NCI-H774 (cell line): ENCODE measurements at places on chromosomes 11 and 22.

DNA sequence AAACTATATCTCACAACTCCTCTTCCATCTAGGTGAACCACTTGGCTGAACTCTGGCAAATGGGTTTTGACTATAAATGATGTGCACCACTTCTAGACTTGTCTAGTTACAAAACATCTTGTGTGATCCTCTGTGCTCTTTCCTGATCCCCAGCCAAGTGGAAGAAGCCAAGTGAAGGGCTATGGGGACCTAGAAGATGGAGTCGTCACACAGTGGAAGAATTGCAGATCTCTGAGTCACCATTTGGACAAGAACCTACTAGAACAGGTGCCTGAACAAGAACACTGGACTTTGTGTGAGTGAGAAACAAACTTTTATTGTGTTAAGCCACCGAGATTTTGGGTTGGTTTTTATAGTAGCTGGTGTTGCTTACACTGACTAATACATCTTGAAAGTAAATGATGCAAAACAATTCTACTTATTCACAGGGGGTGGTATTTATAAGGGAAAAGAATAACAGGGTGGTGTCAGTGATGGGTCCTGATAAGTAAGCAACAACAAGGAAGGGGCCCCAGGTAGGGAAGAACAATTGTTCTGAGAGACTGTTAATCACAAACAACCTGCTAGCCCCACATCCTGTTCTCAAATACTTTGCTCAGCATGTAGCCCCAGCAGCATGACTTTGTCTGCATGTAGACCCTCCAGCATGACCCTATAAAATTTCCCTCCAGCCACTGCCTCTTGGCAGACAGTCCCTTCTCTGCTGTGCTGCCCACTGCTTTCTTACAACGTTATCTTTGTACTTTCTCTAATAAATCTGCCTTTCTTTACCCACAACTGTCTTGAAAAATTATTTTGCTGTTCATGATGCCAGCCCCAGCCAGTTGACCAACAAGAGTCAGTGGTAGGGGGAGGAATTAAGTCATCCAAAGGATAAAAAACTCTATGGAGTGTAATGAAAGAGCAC is 280.7 kb upstream of the PLET1 start:
- no peak for DNase-seq

DNA sequence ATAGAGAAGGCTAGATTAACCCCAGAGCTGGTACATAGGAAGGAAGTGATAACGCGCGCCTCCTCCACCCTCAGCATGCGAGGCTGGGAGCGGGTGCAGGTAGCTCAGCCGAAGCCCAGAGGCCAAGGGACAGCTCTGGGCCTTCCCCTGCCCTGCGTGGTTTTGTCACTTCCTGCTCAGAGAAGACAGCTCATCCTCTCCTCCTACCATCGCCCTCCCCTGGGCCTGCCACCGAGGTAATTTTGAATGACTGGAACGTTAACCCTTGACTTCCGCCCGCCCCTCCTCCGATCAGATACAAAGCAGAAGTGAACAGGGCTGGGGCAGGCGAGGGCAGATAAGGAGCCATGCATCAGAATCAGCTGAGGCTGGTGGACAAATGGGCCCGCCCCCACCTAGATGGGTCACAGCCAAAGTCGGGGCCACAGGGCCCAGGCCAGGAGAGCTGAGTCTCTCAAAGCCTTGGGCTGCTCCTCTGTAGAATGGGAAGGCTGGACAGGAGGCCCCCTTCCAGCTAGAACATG is 1.6 kb downstream of the RAC2 start:
- DNase-seq: no peak

GRCh38 chr11:134584706-134585445 is 172.8 kb upstream of the B3GAT1 start:
- DNase-seq: no peak

DNA sequence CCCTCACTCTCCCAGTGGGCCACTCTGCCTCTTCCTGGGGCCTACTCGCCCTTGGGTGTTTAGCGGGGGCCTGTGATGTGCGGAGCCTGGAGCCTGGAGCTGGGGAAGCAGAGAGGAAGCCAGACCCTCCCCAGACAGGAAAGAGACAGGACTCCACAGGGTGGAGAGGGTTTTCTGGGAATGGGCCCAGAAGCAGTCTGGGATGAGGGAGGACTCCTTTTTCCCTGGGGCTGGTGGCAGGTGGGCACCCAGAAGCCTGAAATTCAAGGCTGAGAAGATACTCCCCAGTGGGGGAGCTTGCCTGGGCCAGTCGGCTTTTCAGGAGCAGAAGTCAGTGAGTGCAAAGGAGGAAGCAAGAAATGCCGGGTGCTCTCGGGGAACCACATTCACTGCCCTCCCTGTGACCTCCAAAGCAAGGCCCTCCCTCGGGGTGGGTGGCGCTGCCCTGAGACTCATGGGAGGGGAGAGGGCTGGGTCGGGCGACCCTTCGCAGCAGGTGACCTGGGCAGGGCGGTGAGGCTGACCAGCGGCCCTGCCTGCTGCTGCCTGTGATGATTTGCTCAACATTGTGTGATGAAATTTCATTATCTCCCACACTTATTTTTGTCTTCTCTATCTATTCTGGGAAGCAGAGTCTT is 1377.4 kb downstream of the BRD1 start:
- no peak for DNase-seq

GRCh38 chr11:68890490-68891231 is 13.0 kb downstream of the MRPL21 start:
- no peak for DNase-seq

DNA sequence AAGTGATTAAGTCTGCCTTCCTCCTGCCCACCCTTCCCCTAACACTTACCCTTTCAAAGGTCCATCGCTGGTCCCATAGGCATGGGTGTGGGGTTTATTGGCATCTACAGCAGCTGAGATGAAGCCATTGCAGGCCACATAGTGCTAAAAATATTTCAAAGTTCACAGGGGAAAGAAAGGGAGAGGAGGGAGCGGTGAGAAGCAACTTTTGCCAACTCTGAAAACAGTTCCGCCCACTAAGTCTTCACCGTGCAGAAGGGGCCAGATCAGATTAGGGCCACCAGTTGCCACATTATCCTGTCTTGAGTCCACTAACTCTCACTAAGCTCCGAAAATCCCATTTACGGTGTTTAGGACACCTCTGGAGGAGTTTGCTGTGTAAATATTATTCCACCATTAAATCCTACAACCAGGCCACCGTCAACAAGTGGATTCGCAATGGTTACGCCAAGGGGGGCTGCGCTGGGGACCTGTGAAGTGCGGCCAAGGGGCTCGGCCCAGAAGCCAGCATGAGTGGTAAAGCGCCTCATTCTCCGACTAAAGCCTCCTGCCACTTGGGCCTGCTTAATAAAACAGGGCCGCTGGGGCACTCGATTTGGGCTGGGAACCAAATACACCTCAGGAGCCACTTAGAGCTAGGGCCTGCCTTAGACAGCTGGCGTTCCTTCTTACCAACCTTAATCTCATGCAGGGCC is 534.9 kb downstream of the MIAT start:
- no peak for DNase-seq

DNA sequence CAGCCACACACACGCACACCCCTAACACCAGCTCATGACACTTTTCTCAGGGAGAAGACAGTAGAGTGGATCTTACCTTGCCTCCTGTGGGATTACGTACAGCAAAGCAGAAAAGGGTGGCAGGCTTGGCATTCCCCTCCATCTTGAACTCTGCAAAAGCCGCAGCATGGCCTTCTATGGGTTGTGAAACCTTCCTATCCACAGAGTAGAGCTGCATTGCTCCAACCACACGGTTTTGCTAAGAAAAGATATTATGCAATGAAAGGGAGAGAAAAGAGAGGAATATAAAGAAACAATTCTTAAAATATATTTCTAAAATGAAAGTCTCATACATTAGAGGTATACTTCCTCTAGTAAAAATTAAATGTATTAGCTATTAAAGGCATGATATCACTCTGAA is 48.8 kb downstream of the CLTCL1 start:
- no peak for DNase-seq
